Tongue (tissue), 3 donors: ENCODE measurements at places on chromosomes 6 and 20.
A peak's percentile ranks its signal among the peaks of the same experiment; 100 is the strongest.

DNA sequence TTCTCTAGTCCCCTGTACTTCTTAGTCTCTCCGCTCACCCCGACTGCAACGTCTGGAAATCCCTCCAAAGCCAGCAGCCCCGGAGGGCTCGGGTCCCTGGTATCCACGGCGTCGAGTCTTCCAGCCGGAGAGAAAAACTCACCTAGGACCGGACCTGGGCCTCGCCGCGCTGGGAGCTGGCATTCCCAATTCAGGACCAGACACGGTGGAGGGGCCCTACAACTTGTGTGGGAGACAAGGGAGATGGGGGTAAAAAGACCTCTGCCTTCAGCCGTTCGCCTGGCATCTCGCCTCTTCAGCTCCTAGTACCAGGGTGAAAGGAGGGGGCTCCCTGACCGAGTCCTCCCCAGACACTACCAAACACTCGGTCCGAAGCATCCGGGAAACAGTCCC is 64.3 kb downstream of the GPX5 start:
- DNase-seq, result peak; percentile 26

DNA sequence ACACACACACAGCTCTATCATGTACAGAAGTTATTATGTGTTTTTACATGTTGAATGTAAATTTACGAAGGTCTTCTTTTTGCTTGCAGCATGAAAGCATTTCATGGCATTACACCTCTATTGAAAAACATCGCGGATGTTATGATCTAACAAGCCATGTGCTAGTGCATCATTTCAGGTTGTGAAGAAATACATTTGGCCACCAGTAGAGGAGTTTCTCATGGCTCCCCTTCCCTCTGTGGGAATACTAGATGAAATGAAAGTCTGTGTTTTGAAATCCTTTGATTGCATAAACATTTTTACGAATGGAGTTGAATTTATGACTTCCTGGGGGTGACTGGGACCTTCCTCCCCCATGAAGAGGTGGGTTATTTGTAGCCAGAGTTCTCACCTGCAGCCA is 17.7 kb downstream of the MAS1 start:
- no peak for DNase-seq

- peak; percentile 40 for DNase-seq
Measured at GRCh38 chr20:2295886-2296515, at the start of gene TGM3. TSS of gene TGM3 (plus strand) at chr20:2296001. CDS start at chr20:2296064, 63 bp downstream.

DNA sequence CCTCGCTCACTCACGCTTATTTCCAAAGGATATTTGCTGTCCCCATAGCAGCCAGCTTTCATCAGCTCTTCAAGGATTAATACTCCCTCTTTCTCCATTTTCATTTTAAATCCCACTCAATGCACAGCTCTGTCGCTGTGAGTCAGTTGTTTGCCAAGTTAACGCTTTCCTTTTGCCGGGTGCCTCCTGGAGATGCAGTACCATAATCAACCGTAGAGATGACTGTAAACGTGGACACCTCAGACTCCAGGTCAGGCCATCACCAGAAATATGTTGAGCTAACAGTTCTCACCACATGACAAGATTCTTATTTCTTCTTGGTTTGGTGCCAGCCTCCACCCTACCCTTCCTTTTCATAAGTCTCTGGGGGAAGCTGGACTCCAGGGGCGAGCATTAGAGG is 66.6 kb upstream of the TAB2 start:
- peak; percentile 23 for DNase-seq

- DNase-seq, result no peak
Measured at GRCh38 chr20:51132279-51132678, 109.4 kb upstream of the KCNG1 start.

GRCh38 chr20:50394569-50394968 is 115.6 kb upstream of the PTPN1 start:
- DNase-seq, result no peak

DNA sequence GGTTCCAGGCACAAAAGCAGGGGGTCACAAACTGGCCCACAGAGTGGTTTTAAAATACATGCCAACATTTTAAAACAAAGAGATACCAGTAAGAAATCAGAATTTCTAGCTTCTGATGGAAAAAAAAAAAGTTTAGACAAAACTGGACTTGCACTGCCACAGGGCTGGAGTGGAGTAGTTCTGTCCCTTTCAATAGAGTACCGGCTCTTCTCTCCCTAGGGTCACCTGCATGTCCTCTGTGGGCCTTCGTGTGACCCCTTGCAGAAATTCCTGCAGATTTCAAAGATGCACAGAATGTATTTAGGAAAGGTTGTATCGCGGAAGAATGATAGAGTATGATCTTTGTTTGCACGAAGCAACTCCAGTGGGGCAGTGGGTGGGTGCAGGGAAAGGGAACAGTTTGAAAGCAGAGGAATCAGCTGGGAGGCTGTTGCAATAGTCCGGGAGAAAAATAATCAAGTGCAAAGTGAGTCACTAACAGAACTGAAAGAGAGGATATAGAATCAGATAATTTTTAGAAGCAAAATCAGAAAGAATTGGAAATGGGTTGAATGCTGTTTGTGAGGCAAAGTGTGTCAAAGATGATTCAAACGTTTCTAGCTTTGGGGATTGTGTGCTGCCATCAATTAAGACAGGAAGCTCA is 97.3 kb upstream of the STXBP5 start:
- no peak for DNase-seq

GRCh38 chr20:10558635-10559187 is 115.1 kb downstream of the JAG1 start:
- DNase-seq, result no peak

DNA sequence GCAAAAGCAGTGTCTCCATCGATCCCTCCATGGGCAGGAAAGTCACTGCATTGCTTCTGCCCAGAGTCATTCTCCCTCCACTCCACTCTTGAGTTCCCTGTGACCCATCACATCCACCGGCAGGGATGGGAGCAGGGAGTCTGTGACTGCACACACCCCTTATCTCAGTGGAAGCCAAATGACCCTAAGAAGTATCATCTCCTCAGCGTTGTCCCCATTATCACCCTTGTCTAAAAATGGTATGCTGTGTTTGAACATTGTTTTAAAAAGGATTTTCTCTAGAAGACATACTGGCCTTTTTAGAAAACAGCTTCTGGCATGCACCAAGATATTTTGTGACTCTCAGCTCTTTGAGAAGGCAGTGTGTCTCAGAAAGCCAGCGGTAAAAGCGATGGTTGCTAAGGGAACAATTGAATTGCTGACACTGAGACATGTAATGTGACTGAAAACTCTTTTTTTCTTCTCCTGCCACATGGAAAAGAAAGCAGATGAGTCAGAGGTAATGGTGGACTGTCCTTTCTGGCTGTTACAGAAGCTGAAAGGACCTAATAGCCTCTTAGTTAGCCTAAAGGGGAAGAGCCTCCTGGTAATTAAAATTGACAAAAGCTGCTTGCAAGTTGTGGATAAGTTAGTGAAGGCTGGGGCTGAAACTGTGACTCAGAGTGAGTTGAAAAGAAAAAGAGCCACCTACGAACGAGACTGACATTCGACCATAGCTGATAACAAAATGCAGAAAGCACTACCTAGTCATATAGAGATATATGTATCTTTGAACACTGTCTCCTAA is 120.5 kb downstream of the MAP3K7 start:
- DNase-seq, result no peak

DNA sequence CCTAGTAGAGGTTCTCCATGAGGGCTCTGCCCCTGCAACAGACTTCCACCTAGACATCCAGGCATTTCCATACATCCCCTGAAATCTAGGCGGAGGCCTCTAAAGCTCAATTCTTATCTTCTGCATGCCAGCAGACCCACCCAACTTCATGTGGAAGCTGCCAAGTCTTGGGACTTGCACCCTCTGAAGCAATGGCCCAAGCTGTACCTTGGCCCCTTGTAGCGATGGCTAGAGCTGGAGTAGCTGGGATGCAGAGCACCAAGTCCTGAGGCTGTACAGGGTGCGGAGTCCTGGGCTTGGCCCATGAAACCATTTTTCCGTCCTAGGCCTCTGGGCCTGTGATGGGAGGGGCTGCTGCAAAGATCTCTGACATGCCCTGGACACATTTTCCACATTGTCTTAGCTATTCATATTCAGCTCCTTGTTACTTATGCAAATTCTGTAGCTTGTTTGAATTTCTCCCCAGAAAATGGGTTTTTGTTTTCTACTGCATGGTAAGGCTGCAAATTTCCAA is 17.4 kb upstream of the ELOVL5 start:
- DNase-seq, result no peak

GRCh38 chr6:15170126-15170525 is 75.7 kb upstream of the JARID2 start:
- no peak for DNase-seq

- no peak for DNase-seq
Measured at GRCh38 chr20:60232380-60232779, 274.2 kb downstream of the CDH26 start.

- no peak for DNase-seq
Measured at GRCh38 chr6:168004023-168004422, 6.6 kb downstream of the KIF25 start.

DNA sequence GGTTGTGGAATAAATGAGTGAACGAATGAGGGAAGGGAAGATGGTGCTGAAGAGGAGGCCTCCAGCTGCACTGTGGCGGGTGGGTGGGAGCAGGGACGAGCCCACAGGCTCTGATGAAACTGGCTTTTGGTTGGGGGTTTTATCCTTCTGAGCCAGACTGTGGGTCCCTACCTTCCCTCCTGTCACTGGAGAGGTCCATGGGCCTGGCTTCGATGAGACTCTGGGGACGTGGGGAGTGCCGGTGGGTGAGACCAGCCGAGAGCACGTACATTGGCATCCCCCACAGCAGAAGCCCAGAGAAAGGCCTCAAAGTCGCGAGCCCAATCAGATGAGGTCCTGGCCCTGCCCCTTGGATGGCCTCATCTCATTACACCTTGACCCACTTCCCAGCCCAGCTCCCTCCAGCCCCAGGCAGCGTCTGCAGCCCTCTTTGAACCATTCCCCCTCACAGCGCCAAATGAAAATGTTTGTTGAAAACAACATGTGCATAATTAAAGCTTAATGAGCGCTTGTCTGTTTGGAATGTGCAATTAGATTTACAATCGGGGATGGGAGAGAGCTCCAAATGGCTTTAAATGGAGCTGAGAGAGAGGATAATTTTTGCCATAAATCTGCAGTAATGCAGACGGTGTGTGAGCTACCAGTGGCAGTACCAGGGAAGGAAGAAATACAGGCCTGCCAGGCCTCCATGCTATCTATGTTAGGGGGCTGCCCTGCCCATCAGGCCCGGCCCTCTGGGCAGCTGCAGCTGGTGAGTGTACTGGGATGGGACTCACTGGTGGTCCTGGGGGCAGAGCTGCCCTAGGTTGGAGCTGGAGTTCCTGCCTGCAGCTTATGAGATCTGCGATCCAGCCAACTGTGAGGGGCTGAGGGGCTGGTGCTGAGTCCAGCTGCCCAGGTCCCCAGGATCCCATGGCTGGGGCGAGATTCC is 47.2 kb downstream of the TOX2 start:
- DNase-seq, result no peak

- DNase-seq, result no peak
Measured at GRCh38 chr6:109076377-109076776, 18.3 kb downstream of the SESN1 start.

DNA sequence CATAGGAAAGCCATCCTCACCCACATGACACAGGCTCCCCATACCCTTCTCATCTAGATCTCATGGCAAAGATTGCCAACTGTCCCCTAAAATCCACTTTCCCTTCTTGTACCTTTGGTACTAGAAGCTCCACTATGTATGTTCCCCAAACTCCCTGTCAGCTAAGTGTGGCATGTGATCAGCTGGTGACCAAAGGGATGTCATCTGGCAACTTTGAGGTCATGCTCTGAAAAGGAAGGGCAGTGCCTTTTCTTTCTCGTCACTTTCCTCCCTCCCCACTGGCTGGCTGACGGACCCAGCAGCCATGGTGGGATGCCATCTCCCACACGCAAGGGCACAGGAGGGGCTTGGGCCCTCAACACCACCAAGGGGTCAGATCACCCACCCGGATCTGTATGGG is 23.8 kb upstream of the TAF8 start:
- no peak for DNase-seq

DNA sequence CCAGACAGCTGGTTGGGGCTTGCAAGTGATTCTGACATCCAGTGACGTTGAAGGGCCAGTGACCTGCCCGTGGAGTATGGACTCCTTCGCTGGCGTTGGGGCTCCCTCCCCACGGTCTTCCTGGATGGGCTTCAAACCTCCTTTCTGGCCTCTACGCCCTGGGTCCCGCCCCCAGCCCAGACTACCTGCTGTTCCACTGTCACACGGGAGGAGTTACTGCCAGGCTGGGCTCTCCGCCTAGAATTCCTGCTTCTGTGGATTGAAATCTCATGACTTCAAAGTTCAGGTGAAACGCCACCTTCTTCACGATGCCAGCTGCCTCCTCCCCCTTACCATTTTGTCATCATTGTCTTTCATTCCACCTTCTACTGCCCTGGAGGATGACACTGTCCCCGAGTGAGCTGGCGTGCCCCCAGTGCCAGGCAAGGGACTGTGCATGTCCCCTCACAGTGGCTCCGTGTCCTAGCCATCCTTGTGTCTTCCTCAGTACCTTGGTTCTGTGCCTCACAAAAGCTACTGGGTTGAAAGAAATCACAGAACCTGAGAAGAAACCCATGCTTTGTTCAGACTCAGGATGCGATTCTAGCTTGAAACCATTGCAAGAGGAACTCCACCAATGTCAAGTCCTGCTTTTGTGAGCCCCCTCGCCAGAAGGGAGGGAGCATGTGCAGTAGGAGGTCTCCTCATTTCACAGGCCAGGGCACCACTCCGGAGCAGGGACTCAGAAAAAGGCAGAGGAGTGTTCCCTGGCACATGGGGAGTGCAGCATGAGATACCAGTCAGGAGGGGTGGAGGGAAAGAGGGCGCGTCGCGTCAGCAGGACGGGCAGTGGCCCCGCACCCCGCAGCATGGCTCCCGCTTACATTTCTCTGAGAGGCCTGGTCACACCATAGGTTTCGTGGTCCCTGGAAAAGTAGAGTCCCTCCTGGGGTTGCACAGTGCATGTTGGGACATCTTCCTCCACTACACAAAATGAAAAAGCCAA is 11.0 kb upstream of the IRF4 start:
- no peak for DNase-seq

DNA sequence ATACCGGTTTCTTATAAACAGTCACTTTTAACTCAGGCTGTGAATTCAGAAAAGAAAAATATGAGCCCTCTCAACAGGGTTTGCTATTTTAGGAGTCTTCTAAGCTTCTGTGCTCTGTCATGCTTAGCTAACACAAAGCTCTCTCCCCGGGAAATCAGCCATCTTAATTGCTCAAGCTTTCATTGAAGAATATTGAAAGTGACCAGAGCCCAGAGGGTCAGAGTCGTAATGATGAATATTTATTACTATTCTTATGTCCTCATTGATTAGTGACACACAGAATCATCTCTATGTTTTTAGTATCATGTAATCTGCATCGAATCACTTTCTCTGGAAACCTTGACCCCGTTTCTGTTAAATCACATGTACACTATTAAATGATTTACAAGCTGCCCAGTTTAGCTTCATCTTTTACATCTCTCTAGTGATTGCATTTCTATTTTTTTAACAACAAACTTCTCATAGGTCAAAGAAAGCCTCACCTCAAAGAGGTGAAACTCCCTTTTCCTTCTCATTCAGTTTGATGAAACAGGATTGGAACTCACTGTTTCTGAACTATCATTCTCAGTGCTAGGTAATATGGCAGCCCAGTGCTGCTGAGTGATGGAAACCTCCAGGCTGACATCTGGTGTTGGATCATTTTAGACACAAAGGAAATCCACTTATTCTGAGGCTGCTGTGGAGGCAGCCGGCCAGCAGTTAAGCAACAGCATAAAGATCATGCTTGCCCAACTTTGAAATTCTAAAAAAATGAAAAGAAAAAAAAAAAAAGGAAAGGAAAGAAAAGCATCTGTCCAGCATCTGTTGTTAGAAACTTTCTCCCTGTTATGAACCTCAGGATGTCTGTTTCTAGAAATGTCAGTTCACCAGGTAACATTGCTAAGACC is 96.3 kb downstream of the RFPL4B start:
- peak; percentile 86 for DNase-seq
